ENCODE measurements at places on chromosomes 12 and 14.

- DNase-seq = no peak
Measured at GRCh38 chr14:62501021-62501750, 544.1 kb downstream of the KCNH5 start.

DNA sequence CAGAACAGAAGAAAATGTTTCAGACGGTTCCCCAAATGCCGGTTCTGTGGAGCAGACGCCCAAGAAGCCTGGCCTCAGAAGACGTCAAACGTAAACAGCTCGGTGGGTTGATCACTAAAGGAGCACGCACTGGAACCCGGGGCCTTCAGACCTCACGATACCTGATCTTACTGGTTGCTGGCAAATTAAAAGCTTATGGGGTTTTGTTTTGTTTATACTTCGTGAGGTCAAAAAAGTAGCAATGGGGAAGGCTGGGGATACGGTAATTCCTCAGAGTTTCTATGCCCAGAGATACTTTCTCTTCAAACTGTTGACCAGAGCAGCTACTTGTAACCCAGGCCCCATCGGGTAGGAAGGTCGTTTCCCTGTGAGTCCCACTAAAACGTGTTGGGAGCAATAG is 1.7 kb downstream of the CDKN1B start:
- DNase-seq = peak; percentile 51

DNA sequence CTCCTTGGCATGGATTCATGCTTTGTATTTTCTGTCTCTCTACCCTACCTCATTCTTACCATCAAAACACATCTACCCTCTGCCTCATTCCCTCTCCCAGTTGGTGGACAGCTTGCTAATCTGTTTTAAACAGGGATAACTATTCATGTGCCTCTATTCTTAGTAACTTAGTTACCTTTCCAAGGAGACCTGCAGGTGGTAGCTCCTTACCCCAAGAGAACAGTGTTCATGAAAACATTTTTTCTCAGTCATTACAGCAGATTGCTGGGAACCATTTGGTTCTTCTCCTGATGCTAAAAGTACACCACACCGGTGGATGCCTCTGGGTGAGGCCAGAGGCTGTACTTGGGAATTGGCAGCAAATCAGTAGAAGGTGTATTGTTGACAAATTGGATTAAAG is 73.0 kb downstream of the CMKLR1 start:
- no peak for DNase-seq

GRCh38 chr12:69630191-69630590 is 19.5 kb upstream of the LRRC10 start:
- DNase-seq = no peak

- peak; percentile 28 for DNase-seq
Measured at GRCh38 chr12:21940549-21941505, at the start of gene ABCC9. Gene ABCC9 (minus strand): TSS chr12:21941426. CDS start chr12:21936674, 4,752 bp downstream.

GRCh38 chr12:131607658-131608447 is 103.0 kb upstream of the SFSWAP start:
- no peak for DNase-seq

- DNase-seq = peak; percentile 32
Measured at GRCh38 chr12:52007158-52007921, 594 bp downstream of the TAMALIN start.

Measured in stomach (tissue), 19 donors.